ENCODE measurements at places on chromosomes 2 and 18. TPM values are rescaled to one million over a fixed set of nuclear protein-coding genes. Genes with fewer than 3 reads are reported as not detected.

Gene SIX3
- total RNA-seq = not detected

Gene CPSF3
- 31.1 TPM for total RNA-seq

Gene PLCL1
- not detected for total RNA-seq

Gene WDFY1
- total RNA-seq = 23.6 TPM

Gene KCNK3
- total RNA-seq = not detected

Gene HOXD12
- not detected for total RNA-seq

Gene HTR2B
- total RNA-seq = not detected

Gene TOGARAM2
- total RNA-seq = 1.0 TPM

Gene IFIH1
- 3.0 TPM for total RNA-seq

Gene USP37
- total RNA-seq = 4.9 TPM

Gene RAB10
- 162 TPM for total RNA-seq

Gene AP1S3
- total RNA-seq = 22.2 TPM

Gene KATNAL2
- total RNA-seq = 3.2 TPM

Gene RNF125
- 0.05 TPM for total RNA-seq

Gene BABAM2
- 28.0 TPM for total RNA-seq

Gene PTPRN
- total RNA-seq = not detected

Gene CDKL4
- 0.30 TPM for total RNA-seq

Gene SPR
- 57.8 TPM for total RNA-seq

Gene VWA3B
- not detected for total RNA-seq

Gene FSIP2
- not detected for total RNA-seq

Gene POTEI
- 0.13 TPM for total RNA-seq

Gene FOXI3
- total RNA-seq = not detected

Gene POTEC
- total RNA-seq = not detected

Gene HJURP
- total RNA-seq = 59.1 TPM

Gene ADCYAP1
- total RNA-seq = 2.8 TPM

Gene GATA6
- 42.3 TPM for total RNA-seq

Gene SP140
- 0.56 TPM for total RNA-seq

Gene CD8B
- not detected for total RNA-seq

Gene C2orf92
- not detected for total RNA-seq

Gene CYS1
- 2.0 TPM for total RNA-seq

Gene DUSP2
- 4.9 TPM for total RNA-seq

Gene GCG
- not detected for total RNA-seq

Gene REG1B
- not detected for total RNA-seq

Gene SNTG2
- total RNA-seq = not detected

Data from MG63 (cell line).